ENCODE measurements at places on chromosomes 1 and 21. TPM values are rescaled to one million over a fixed set of nuclear protein-coding genes. Genes with fewer than 3 reads are reported as not detected.

Gene ADAM30
- total RNA-seq, result not detected

- no peak for DNase-seq
These were observed 187.1 kb upstream of the LMO4 start for GRCh38 chr1:87141556-87141955.

- no peak for DNase-seq
These were observed 100.7 kb downstream of the BARHL2 start for GRCh38 chr1:90616395-90616794.

DNA sequence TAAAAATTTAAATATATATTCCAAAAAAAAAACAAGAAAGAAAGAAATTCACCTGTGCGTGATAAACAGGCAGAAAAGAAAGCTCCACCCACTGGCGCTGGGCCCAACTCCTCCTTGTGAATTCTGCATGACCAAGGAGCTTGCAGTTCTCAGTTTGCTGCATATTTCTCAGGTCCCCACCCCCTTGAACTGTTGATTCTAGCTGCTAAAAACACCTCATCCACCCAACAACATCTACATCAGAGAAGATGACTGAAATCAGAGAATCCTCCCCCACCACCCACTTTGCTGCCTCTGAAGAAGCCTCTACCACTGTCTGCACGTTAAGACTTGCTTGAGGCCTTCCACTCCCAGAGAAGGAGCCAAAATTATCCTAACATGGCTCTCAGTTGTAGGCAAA is 104.8 kb downstream of the RGS2 start:
- DNase-seq, result no peak

DNA sequence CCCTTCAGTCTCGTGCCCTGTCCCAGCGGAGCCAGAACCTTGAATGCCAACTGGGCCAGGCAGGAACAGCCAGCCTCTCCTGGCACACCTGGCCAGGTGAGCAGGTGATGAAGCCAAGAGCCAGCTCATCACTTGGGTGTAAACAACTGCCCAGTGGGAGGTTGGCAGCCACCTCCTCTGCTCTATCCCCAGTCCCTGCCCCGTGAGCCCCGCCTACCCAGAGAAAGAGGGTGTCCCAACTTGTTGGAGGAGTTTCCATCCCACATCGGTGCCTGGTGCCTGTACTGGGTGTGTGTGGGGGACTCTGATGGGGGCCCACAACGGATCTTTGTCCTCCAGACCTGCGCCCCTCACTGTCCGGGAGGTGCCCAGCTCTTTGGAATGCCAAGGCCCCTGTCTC is 17.8 kb upstream of the FAM131C start:
- DNase-seq, result no peak

DNA sequence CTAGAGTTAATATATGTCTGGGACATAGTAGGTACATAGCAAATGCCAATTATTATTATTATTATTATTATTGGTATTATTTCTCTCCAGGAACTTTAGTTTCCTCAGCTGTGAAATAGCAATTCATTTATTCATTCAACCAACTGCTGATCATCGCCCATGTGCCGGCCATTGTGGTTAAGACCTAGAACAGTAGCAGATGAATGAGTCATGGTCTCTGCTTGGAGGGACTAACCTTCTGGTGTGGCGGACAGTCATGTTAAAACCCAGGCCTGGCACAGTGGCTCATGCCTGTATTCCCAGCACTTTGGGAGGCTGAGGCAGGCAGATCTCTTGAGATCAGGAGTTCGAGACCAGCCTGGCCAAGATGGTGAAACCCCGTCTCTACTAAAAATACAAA is 23.8 kb upstream of the LDLRAP1 start:
- no peak for DNase-seq

Gene CHIA
- 0.25 TPM for total RNA-seq

GRCh38 chr1:3633344-3634058 is 8.7 kb downstream of the TPRG1L start:
- no peak for DNase-seq

GRCh38 chr1:3581296-3582036 is 29.8 kb downstream of the MEGF6 start:
- no peak for DNase-seq
